ENCODE measurements at places on chromosomes 16 and 17.

- DNase-seq, result no peak
Measured at GRCh38 chr16:89413811-89414585, 76.4 kb downstream of the ANKRD11 start.

GRCh38 chr17:58539698-58540097 lies 25.3 kb upstream of the MTMR4 start:
- DNase-seq, result no peak

- no peak for DNase-seq
Measured at GRCh38 chr17:44122816-44123355, 555 bp downstream of the HDAC5 start.

GRCh38 chr17:43574348-43574747 lies 28.2 kb upstream of the ETV4 start:
- DNase-seq, result no peak

DNA sequence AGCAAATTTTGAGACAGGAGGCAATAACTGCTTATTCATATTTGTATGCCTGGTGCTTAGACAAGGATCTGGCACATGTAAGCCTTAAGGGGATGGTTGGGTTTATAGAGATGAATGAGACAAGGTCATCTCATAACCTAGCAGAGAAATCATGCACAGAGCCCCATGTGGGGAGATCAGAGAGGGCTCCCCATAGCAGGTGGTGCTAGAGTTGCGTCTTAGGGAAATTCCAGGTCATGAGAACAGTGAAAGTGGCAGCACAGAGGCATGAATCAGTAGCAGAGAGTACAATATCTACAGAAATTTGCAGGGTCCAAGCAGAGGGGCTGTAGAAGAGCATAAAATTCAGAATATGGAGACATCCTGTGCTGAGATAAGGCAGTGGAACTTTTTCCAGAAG lies 57.3 kb downstream of the SLC6A2 start:
- no peak for DNase-seq

All from RWPE1 (cell line).